ENCODE measurements at places on chromosomes 12 and 14.

DNA sequence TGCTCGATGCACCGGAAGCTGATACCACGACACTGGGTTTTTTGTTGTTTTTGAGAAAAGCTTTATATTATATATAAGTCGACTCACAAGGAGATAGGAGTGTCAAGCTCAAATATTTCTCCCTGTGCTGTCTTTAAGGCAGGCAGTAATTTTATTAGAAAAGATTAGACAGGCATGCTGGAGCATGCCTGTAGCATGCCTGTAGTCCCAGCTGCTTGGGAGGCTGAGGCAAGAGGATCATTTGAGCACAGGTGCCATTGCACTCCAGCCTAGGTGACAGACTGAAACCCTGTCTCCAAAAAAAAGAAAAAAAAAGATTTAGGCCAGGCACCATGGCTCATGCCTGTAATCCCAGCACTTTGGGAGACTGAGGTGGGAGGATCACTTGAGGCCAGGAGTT lies 51.8 kb downstream of the GNS start:
- DNase-seq: no peak

DNA sequence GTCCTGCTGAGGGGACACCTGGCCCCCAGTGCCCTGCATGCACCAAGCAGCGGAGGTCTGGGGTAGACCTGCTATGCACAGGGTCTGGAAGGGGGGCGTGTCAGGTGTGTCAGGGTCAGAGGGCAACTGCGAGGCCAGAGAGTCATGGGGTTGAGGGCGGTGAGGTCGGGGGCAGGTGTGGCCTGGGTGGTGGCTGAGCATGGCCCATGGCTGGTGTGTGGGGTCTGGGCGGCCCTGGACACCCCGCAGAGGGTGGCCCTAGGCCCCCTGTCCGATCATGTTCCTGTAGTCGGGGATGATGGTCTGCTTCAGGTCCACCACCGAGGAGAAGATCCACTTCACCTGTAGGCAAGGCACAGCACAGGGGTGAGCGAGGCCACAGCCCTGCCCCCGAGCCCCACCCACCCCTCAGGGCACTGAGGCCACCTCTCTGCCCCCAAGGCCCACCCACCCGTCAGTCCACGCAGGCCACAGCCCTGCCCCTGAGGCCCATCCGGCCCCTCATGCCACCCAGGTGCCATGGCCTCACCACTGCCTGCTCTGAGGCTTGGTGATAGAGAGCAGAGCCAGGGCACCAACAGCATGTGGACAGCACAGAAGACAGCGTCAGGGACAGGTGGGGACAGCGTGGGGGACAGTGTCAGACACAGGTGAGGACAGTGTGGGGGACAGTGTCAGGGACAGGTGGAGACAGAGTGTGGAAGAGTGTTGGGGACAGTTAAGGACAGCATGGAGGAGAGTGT lies 211.3 kb downstream of the TMEM121 start:
- DNase-seq: no peak

GRCh38 chr14:84468153-84468552 lies 1061.8 kb upstream of the FLRT2 start:
- DNase-seq: no peak

DNA sequence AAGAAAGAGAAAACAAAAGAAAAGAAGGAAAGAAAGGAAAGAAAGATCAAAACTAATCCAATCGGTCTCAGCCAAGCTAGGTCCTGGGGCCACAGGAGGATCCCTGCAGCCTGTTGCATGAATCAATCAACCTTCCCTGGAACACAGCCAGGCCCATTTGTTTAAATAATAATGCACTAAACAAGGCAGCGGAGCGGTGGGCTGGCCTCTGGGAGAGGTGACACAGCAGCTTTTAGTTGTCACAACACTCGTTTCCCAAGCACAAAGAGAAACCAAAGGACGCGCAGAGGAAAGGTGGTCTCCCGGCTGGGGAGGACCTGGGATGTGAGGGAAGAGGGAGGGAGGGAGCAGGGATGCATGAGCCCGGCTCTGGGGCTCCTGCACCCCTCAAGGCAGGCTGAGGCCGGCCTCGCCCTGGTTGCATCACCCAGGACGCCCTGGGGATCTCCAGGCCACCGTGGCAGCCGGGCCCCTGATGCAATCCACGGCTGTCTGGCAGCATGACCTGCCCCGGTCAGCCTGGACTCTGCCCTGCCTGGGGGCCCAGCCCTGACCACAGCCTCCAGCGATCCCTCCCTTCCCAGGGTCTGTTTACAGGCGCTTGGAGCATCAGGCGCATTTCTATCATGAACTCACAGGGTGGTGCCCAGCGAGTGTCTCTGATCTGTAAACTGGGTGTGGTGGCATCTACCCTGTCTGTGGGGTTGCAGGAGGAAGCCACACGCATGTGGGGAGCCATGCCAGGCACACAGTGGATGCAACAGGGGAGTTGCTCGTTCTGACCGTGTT lies 32.5 kb downstream of the MMP17 start:
- no peak for DNase-seq

- DNase-seq: no peak
Measured at GRCh38 chr14:68813318-68813838, 20.5 kb upstream of the ZFP36L1 start.

DNA sequence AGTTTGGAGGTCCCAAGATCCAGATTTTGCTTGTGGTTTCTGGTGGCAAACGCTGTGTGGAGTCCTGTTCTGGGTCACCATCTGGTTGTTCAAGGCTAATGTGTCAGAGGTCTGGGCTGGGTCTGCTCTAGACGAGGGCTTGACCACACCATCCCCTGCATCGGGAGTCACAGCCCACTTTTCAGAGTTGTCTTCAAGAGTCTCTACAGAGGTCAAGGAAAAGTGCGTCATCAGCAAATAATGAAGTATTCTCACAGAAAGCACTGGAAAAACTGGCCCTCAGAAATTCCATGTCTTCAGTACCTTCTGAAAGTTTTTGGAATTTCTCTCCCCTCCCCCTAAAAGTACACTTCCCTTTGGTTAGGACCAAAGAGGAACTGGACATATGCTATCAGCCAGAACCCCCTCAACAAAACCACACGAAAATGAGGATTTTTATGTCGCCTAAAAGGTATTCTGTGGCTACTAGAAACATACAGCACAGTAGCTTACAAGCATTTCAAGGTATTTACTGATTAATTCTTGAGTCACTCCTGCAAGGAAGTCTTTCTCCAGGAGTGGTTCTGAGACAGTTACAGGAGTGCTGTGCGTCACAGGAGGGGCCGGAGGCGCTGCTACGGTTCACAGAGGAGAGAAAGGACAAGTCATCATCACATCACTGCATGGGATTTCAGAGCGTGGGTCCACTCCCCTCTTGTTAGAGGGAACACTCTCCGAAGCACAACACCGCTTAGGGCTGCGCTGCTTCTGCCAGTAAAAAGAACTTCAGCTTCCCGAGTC lies 35.4 kb downstream of the RAD52 start:
- DNase-seq: no peak

GRCh38 chr14:69241577-69241976 lies 18.4 kb upstream of the GALNT16 start:
- DNase-seq: no peak

- DNase-seq: no peak
Measured at GRCh38 chr12:3087758-3088650, 10.8 kb downstream of the TSPAN9 start.

GRCh38 chr14:72064501-72064900 lies 132.3 kb downstream of the RGS6 start:
- no peak for DNase-seq

- DNase-seq: no peak
Measured at GRCh38 chr12:26705851-26706250, 127.1 kb downstream of the ITPR2 start.

GRCh38 chr12:46585854-46586621 lies 213.5 kb upstream of the SLC38A2 start:
- DNase-seq: no peak

GRCh38 chr14:104090071-104090748 lies 4.7 kb downstream of the ASPG start:
- no peak for DNase-seq

DNA sequence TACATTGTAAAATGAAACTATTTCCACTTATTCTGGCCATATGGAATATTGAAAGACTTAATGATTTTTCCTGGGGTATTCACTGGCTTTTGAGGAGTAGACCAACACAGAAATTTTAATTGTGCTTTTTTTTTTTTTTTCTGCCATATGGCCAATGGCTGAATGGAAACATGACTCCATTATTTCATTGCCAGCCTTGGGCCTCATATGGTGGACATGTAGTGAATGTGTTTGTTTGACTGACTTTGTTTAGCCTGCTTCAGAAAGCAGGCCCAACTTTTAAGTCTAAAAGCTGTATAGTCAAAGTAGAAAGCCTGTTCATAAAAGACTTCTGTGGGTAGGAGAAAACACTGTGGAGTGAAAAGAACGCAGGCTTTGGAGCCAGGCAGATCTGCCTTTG lies 2.4 kb downstream of the GNG2 start:
- no peak for DNase-seq

GRCh38 chr12:105036937-105037649 lies 47.2 kb downstream of the ALDH1L2 start:
- DNase-seq: peak; percentile 35

DNA sequence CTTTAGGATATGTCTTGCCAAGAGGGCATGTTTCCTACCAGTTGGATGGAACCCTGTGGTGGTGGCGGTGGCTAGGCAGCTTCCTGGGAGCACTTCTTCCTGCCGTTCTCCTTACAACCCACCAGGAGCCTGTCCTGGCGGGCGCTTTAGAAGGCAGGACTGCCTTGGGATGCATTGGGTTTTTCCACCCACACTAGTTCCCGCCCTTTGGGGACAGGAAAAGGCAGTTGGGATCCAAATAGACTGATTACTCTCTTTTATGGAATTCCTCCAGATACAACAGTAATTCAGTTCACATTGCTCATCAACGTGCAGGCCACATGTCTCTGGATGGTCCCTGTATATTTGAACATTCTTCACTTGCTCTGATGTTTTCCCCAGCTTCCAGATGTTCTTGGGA lies 305.7 kb upstream of the SSTR1 start:
- DNase-seq: no peak

GRCh38 chr12:19799216-19799615 lies 359.9 kb downstream of the AEBP2 start:
- peak; percentile 2 for DNase-seq

DNA sequence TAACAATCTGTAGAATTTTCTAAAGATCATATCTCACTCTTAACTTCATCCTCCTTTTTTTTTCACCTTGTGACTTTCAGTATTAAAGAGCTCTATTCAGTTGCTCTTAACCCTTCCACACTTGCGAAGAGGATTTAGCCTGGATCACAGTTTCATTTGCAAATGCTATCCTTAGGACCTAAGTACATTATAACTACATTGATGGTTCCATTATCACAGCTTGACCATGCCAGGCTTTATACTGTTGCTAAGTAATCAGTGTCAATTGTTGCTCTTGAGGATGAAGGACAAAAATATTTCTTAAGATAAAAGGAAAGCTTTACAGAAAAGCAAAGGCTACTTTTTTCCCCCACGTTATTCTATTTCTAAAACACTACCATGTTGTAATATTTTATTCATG lies 122.2 kb downstream of the PDZRN4 start:
- DNase-seq: no peak

GRCh38 chr14:101301011-101301410 lies 260.3 kb upstream of the DIO3 start:
- no peak for DNase-seq

DNA sequence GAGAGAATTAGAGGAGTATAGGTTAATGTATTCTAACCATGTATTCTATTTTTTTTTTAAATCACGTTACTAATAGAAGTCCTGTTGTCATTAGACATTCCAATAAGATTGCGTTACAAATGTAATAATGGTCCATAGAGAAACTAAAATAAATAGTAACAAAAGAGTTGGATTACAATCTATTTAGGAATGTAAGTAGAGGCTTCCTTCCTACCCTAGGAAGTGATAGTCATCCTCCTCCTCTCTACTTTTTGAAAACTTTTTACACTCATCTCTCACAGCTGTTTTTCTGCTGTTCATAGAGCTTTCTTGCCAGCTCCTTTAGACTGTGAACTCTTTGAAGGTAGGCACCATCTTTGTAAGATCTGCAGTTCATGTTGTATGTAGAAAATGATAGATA lies 23.6 kb downstream of the TRHDE start:
- no peak for DNase-seq

DNA sequence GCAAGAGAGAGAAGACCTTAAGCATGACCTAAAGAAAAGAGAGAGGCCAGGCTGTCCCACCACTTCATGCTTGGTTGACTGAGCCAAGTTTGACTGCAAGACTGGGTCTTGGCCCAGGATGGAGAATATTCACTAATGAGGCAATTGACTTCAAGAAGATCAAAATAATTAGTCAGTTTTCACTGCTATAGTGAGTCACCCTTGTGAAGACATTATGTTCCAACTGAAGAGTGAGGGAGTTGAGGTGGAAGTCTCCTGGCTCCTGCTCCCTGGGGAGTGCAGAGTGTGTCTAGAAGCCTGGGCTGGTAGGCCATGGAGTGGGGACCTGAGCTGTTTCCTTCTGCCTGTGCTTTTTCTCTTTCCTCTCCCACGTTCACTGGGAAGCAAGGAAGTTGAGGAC lies 117.6 kb downstream of the CACNA1C start:
- DNase-seq: no peak

DNA sequence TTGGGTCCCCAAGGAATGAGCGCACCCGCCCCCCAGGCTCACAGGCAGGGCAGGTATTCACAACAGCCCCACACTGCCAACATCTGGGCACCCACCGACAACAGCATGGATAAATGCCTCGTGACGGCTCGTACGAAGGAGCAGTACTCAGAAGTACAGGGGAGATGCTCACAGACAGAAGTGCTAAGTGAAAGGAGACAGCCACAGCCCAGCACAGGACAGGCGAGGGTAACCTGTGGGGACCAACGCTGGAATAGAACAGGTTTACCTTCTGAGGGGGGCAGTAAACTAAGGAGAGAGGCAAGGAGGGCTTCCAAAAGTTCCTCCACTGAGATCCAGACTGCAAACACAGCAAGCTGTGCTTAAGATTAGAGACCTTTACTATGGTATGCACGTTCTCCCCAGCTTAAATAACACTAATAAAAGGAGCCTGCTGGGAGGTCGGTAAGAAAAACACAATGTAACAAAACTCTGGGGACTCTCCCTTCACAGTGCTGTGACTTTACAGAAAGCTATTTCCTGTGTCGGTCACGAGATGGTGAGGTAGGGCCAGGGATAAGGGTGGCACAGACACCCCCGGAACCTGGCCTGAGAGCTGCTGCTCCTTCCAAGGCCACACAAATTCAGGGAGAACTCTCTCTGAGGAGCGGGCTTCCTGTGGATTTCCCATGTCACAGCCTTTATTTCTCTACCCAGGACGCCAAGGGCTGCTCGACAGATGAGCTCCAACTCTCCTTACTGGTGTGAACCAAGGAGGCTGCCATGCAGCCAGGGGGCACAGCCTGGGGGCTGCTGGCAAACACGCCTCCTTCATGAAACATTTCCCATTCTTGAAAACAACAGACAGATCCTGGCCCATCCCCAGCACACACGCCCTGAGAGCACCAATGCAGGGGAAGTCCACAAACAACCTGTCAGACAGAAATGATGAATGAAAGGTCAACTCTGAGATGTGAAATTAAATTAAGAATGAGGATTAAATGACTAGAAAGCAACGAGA lies 26.3 kb downstream of the SLC15A4 start:
- DNase-seq: no peak

- DNase-seq: no peak
Measured at GRCh38 chr12:101885912-101886561, 8.7 kb downstream of the DRAM1 start.

- no peak for DNase-seq
Measured at GRCh38 chr14:102591372-102591943, 991 bp upstream of the RCOR1 start.
